Brain microvascular endothelial cell (primary cell): ENCODE measurements at places on chromosomes 16 and 17.

- no peak for DNase-seq
Observed at GRCh38 chr16:10646581-10647263, 48.0 kb downstream of the TEKT5 start.

DNA sequence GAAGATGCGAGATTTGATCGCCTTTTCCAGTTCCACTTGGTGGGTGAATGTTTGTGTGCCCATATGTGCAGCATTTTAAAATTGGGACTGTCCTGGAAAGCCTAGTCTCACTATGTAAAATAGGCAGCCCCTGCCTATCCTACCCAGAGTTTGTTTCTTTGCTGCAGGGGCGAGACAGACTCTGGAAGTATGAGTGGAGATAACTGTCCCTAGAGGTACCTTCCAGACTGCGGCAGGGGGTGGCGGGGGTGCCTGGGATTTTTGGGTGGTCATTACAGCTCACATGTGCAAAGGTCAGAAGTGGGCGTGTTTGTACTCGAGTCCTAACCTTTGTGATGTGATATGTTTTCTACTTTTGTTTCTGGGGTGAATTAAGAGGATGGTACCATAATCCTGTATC is 36.6 kb downstream of the MPRIP start:
- DNase-seq: no peak

- no peak for DNase-seq
Observed at GRCh38 chr16:62940569-62940968, 904.3 kb upstream of the CDH8 start.

DNA sequence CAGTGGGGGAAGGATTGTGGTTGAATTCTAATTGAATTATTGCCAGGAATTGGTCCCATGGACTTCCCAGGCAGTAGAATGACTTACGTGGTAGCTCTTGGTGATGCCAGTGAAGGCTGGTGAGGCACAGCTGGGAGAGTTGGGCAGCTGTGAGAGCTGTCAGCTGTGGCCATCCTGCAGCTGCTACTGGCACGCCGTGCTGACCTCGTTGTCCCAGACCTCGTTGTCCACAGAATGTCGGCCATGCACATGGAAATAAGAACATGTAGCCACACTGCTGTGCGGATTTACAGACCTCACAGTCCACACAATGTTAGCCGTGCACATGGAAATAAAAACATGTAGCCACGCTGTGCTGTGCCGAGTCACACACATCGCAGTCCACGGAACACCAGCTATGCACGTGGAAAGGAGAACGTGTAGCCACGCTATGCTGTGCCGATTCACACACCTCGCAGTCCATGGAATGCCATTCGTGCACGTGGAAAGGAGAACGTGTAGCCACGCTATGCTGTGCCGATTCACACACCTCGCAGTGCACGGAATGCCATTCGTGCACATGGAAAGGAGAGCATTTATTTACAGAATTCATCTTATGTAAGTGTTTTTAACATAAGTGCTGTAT is 59.2 kb downstream of the BANP start:
- no peak for DNase-seq

DNA sequence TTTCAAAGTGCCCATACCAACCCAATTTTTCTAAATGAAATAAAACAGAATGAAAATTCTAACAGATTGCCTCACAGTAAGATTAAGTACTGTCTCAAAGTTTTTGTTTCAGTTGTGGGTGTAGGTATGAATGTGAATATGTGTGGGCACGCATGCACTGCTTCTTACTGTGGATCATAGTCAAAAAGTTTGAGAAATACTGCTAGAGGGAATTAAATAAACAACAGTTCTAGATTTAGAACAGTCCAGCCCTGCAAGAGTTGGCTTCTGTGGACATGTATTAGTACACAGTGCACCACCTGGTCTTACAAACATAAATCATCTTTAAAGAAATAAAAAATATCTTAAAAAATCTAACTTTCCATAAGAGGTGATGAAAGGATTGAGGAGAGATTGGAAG is 8.4 kb downstream of the ZNF652 start:
- DNase-seq: no peak

- no peak for DNase-seq
Observed at GRCh38 chr16:88334778-88335720, 47.7 kb upstream of the ZNF469 start.

GRCh38 chr16:69320740-69321073 is 9.6 kb downstream of the VPS4A start:
- DNase-seq: no peak

DNA sequence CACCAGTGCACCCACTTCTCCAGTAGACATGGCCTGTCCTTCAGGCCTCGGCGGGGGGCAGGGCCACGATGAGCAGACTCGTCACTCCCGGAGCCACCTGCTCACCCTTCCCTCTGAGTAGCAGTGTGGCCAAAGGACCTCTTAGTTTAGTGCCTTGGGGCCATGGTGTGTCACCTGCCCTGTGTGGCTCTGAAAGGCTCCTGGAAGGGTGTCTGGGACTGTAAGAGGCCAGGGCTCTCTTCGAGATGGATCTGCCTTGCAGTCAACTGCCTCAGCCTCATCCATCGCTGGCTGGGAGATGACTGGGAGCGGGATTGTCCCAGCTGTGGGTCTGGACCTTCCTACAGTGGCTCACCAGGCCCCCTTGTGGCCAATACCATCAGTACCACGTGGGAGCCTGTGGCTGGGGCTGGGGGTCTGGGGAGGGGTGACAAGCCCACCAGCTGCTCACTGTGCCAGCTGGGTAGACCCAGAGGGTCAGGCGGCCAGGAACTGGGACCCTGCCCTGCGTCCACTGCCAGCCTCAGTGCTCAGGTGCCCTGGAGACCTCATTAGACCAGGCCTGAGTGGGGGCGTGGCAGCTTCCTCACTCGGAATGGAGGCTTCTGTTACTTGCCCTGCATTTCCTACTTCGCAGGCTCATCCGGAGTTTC is 133.4 kb downstream of the OR1D5 start:
- DNase-seq: peak; percentile 35

- no peak for DNase-seq
Observed at GRCh38 chr17:45184144-45184543, 22.5 kb downstream of the HEXIM2 start.

GRCh38 chr17:82667668-82668000 is 19.4 kb upstream of the WDR45B start:
- no peak for DNase-seq

DNA sequence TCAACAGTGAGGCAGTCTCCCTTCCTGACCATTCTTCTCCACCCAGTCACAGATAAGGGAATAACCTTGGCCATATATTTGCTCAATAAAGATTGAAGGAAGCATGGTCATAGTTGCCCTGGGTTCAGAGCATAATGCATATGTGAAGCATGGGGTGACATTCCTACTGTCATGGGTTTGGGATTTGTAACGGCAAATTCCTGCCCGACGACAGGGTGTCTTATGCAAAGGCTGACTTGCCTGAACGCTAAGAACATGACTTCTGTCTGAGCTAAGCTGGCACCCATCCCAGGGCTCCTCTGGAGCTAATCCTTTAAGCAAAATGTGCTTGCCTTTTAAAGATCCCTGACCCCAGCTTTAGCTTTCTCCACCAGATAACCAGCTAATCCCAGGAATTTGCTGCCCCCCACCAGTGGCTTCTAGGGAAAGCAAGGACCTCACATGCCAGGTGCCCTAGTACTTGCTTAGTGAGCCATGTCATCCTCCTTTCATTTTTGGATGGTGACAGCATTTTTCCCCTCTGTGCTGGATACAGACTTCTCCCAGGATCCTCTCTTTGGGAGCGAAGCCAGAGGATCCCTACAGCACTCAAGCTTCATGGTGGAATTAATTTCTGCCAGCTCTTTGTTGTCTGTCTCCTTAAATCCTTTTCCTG is 11.7 kb downstream of the SLC7A6OS start:
- peak; percentile 49 for DNase-seq

DNA sequence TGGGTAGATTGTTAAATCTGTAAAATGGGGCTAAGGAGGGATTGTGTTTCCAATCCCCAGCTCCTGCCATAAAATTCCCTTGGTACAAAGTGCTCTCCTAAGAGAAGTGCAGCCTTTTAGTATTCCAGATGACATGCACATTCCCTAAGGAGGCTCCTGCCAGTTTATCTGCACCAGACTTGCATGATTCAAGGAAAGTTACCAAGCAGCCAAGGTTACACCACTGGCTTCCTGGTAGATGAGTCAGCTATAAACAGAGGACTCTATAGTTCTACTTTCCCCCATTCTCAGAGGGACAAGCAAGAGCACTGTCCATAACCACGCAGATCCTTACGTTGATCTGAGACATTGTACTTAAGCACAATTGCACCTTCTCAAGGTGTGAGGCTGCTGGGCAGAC is 1.9 kb downstream of the CALB2 start:
- DNase-seq: peak; percentile 80

- DNase-seq: no peak
Observed at GRCh38 chr17:31492880-31493655, 101.6 kb downstream of the RAB11FIP4 start.

DNA sequence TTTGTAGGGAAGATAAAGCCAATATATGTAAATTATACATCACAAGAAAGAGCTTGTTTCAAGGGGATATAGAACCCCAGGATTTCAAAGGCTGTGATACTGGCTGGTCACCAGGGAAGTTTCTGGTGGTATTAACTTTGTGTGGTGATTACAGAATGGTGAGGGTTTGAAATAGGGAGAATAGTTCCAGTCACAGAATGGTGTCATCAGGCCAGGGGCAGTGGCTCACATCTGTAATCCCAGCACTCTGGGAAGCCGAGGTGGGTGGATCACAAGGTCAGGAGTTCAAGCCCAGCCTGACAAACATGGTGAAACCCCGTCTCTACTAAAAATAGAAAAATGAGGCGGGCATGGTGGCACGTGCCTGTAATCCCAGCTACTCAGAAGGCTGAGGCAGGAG is 183.8 kb upstream of the XYLT1 start:
- no peak for DNase-seq

- DNase-seq: peak; percentile 51
Observed at GRCh38 chr16:81700071-81700779, 78.9 kb upstream of the PLCG2 start.

GRCh38 chr16:48451323-48451722 is 66.1 kb upstream of the SIAH1 start:
- no peak for DNase-seq

GRCh38 chr17:37176723-37177122 is 199.1 kb upstream of the C17orf78 start:
- peak; percentile 40 for DNase-seq

GRCh38 chr17:75194879-75195278 is 10.6 kb upstream of the NUP85 start:
- DNase-seq: no peak

GRCh38 chr17:29389982-29390850 is at the start of gene TAOK1:
Gene TAOK1, plus strand, starts transcription at chr17:29390363. Its CDS starts 61,186 bp downstream, at chr17:29451549.
- DNase-seq: peak; percentile 97

DNA sequence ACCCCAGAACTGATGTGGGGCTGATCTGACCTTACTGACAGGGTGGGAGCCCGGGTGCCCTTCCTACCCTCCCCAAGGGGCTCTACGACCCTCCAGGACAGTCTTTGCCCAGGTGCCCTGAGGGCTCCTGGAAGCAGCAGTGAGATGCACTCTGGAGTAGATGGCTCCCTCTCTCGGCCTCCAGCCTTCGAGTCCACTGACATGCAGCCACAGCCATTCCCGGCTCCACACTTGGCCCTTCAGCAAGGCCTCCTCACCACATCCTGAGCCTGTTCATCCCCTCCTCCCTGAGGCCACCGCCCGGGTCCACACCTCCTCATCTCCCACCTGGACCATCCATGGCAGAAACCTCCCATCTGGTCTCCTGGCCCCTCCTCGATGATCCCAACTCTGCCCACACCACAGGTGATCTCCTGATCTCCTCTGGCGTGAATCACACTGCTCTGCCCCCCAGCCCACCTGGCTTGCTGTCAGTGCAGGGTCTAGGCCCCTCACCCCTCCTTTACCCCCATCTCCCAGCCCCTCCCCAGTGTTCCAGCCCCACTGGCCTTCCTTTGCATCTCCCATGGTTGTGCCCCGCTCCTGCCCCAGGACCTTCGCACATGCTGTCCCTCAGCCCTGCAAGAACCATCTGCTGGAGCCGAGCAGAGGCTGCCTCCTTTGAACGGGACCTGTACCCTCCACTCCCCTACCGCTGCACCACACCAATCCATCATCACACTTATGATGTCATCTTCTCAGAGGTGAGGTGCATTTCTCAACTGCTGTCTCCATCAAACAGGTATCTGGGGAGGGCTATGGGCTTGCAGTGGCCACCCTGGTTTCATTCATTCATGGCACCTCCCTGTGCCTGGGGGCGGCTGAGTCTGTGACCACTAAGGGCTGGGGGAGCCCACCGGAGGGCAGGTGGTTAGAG is 44.7 kb downstream of the SOCS1 start:
- DNase-seq: no peak

- DNase-seq: no peak
Observed at GRCh38 chr16:25084797-25085196, 26.7 kb upstream of the LCMT1 start.

GRCh38 chr17:79029327-79030009 is 5.5 kb downstream of the C1QTNF1 start:
- DNase-seq: no peak

- DNase-seq: no peak
Observed at GRCh38 chr17:31678431-31678830, 180.6 kb downstream of the COPRS start.

- no peak for DNase-seq
Observed at GRCh38 chr17:381941-382643, 29.5 kb upstream of the RPH3AL start.

DNA sequence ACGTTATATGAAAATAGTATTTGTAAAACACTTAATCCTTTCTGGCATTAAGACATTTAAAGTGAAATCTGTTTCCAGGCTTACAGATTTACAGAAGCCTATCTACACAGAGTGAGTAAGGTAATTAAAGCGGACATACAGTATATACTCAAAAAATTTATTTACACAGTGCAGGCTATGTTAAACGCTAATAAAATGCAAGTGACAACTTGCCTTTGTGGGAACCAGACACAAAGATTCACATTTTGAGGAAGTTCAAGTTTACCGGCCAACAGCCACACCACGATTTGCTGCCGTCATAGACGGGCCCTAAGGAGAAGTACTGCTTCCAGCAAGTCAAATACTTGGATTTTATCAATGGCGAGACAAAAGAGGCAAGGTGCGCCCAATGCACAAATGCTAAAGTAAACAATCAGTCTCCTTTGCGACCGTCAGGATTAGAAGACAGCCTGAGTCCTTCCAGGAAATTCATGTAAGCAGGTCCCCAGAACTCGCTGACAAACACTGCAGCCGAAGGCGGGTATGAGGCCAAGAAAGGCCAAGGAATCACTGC is 801 bp downstream of the VPS35 start:
- no peak for DNase-seq
